ENCODE measurements at places on chromosomes 3 and 15.

DNA sequence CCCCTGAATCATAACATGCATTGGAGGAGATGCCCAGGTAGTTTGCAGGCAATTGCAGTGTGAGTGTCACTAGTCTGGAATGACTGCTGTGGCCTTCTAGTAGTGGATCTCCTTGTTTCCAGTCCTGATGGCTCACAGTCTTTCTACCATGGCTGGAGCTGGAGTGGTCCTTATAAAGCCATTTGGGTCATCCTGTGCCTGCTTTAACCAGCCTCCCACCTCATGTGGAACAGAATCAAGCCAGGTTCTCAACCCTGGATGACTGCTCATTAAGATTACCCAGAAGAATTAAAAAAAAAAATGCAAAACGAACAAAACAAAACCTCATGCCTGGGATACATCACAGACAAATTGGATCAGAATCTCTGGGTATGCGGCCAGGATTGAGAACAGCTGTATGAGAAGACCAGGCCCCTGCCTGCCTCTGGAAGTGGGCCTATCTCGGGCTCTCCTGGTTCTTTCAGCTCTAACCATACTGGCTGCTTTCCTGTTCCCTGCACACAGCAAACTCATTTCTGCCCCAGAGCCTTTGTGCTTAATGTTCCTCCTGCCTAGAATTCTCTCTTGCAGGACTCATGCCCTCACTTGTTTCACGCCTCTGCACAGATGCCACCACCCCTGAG, 96.4 kb downstream of the ITPR1 start:
- DNase-seq, result no peak

- no peak for DNase-seq
Observed at GRCh38 chr3:88986834-88987233, 120.6 kb upstream of the EPHA3 start.

DNA sequence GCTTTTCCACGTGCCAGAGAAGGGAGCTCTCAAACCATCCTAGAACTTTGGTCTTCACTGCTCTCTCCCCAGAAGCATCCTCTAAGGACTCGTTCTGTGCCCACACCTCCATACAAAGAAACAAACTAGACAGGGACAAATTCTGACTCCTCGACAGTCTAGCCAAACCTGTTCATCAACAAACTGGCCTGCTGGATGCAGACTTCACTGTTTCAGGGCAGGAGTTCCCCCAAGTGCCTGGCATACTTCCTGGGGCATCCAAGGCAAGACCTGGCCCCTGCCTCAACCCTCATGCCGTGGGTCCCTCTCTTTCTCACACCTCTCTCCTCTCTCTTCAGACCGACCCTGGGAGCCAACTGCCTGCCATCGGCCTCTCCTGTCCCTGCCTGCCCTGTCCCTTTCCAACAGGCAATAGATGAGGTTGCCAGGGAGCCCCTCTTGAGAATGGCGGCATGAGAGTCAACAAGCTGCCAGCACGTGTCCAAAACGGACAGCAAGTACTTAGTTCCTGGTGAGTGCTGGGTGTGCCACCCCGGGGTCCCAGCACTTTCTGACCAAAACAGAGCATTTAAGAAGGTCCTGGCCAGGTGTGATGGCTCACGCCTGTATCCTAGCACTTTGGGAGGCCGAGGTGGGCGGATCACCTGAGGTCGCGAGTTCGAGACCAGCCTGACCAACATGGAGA, 79.1 kb upstream of the HES1 start:
- no peak for DNase-seq

DNA sequence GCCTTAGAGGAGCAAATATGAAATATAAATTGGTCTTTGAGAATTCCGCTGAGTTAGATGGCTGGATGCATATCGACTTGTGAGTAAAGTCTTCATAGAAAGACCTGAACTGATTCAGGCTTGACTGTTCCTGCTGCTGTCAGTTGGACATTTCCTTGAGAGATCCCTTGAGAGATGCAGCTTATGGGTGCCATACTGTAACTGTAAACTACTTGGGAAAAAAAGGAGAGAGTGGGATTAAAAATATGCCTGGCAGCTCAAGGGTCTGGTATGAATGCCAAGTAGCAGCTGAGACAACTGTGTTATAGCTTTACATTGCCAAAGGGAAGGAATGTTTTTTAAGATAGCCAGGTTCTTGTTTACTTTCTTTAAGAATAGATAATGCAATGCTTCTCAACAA, 926.6 kb downstream of the EPHA3 start:
- DNase-seq, result no peak

DNA sequence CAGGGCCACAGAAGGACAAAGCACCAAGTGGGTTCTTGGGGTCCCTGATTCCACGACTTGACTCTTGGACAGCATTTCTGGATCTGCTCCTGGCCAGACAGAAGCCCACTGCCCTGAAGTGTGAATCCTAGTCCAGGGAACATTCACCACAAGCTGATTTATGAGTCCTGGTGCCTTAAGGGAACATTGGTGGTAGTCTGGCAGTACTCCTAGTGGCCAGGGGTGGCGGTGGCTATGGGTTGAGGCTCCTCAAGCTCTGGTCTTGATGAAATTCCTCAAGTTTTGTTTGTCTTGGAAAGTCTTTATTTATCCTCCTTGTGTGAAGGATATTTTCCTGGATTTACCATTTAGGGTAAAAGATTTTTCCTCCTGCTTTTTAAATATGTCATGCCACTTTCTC, 307.5 kb downstream of the PYDC2 start:
- DNase-seq, result no peak

GRCh38 chr3:153061938-153062528, 100.0 kb upstream of the RAP2B start:
- DNase-seq, result no peak

- DNase-seq, result no peak
Observed at GRCh38 chr3:71300951-71301393, 282.6 kb downstream of the FOXP1 start.

DNA sequence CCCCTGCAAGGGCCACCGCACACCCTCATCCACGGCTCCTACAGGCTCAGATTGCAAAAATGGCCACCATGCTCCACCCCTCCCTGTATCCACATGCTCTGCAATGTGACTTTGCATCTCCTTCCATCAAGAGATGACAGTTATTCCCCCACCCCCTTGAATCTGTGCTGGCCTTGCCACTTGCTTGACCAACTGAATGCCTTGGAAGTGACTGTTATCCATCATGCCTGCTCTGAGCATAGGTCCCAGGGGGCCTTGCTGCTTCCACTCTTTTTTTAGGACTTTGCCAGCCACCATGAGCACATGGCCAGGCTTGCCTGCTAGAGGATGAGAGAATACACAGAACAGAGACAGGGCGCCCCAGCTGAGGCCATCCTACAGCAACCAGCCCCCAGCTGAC, 13.6 kb downstream of the HAPLN3 start:
- no peak for DNase-seq

- no peak for DNase-seq
Observed at GRCh38 chr3:43326891-43327581, 40.7 kb downstream of the SNRK start.

GRCh38 chr3:53243165-53243564, 12.7 kb downstream of the TKT start:
- no peak for DNase-seq

GRCh38 chr3:78912687-78913086, 855.1 kb downstream of the ROBO1 start:
- DNase-seq, result no peak

GRCh38 chr3:149018247-149018646, 26.9 kb downstream of the GYG1 start:
- no peak for DNase-seq

GRCh38 chr3:57484563-57484962, 59.6 kb downstream of the DNAH12 start:
- DNase-seq, result no peak

Data from RCC 7860 (cell line).